ENCODE measurements at places on chromosomes 2 and 18.

DNA sequence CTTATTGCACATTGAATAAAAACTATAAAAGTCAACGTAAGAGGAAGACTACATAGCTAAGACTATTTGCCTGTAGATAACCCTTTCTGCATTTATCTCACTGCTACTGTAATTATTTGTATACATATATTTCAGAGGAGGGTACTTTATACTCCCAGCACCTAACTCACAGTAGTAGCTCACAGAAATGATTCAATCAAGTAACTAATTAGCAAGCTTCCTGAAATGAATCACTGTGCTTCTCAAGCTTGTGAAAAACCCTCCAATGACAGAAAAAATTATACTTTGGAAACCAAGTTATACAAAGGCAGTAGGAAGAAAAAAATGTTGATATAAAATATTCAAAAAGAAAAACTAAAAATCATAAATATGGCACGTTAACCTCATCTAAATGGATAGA is 124.9 kb downstream of the NBAS start:
- no peak for DNase-seq

- no peak for DNase-seq
Observed at GRCh38 chr18:79943608-79944125, 7.8 kb downstream of the SLC66A2 start.

GRCh38 chr18:65439188-65439587 is 311.6 kb upstream of the CDH7 start:
- DNase-seq = peak; percentile 52

DNA sequence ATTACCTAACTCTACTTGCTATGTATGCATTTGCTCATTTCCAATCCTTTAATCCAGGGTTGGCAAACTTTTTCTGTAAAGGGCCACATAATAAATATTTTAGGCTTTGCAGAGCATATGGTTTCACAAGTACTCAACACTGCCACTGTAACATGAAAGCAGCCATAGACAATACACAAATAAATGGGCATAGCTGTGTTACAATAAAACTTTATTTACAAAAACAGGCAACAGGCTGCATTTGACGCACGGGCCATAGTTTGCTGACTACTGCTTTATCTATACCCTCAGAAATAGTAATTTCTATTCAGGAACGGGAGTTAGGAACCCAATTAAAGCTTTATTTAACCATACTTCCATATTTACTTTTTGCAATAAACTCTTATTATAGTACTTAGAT is 138.7 kb downstream of the DHRS9 start:
- no peak for DNase-seq

GRCh38 chr2:23824777-23825212 is 102.1 kb downstream of the ATAD2B start:
- DNase-seq = peak; percentile 27

DNA sequence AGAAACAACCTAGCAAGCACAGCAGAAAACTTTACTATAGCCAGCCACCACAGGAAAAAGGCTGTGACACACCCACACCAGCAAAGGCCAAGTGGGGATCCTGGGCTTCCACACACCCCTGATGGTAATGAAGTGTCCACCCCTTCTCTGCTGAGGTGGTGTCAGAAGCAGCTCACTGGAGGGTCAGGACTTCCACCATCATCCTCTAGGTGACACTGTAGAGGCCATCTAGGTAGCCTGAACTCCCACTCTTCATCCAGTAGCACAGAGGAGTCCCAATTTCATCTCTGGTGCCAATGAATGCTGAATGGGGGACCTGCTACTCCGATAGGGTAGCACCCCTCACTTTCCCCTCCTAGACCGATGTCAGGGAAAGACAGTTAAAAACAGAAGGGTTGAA is 1544.4 kb downstream of the LRP1B start:
- no peak for DNase-seq

DNA sequence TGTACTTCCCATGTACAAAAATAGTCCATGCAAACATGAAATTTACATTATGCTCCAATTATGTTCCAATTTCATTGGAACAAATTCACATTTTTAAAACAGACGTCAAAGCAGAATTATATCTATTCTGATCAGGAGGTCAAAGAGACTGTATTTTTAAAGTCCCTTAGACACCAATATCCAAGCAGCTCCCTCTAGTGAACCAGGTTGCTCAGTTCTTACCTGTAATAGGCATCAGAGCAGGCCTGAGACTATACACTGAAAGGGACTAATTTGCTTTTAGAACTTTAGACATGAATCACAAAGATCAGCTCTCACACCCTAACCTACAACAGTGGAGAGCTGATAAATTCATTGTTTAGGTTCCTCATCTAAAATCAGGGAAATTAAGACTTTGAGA is 273.9 kb downstream of the MBD2 start:
- DNase-seq = no peak

DNA sequence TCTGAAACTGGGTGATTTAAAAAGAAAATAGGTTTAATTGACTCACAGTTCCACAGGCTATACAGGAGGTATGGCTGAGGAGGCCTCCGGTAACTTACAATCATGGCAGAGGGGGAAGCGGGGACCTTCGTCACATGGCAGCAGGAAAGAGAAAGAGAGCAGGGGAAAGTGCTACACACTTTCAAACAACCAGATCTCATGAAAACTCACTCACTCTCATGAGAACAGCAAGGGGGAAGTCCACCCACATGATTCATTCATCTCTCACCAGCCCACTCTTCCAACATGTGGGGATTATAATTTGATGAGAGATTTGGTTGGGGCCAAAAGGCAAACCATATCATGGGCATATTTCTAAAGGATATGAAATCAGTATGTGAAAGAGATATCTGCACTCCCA is 12.0 kb upstream of the ARHGAP15 start:
- no peak for DNase-seq

DNA sequence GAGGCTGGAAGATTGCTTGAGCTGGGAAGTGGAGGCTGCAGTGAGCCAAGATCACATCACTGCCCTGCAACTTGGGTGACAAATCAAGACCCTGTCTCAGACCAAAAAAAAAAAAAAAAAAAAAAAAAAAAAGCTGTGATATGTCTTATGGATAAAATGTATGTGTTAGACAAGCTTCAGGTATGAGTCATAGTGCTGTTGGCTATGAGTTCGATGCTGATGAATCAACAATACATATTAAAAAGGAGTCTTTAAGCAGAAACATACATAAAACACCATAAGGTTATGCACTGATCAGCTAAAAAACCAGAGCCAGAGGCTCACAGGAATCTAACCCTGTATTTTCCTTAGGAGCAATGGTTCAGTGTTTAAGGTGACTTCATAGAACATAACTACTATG is 332.3 kb downstream of the NCKAP5 start:
- peak; percentile 29 for DNase-seq

GRCh38 chr2:188276255-188276654 is 15.4 kb upstream of the GULP1 start:
- no peak for DNase-seq

DNA sequence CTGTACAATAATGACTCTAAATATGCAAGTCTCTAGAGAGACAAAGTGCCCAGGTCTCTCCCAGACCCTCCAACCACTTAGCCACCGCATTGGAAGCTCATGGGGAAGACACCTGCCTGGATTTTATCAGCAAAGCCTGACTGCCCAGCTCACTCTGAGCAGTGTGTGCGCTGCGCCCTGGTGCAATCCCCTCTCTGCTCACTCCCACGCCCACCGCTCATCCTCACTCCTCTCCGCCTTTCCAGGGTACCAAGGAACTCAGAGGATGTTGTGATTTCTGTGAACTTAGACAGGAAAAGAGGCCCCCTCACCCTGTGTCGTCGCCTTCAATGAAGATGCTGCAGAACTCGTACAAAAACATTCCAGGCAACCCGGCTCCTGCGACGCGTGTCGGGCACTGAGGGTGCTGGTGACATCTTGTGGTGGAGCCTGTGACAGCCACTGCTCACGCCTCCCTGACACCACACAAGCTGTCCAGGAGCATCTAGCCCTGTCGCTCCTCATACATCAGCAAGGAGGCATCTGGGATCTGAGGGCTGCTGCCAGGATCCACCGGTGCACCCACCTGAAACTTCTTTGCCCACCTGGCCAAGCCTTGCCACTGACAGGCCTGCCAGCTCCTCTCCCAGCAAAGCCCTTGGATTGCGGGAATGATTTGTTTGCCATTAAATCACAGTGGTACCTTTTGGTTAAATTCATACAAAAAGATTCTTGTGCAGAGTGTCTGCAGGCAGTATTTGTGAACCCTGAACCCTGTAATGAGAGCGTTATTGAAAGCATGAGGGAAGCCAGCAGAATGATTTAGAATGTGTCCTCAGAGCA is 220.4 kb downstream of the ZNF516 start:
- no peak for DNase-seq

DNA sequence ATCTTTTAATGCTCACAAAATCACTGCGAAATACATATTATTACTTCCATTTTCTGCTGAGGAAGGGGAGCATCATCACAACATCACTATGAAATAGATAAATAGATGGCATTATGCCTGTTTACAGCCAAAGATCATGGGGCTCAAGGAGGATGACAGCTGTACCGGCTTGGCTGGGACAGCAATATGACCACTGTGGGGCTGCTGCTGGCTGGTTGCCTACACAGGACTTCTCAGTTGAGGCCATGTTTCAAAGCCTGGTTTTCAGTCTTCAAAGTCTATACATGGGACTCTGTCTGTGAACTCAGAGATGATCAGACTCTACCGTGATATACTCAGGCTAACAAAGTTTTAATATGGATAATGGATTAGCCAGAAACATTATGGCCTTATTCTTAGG is 58.7 kb downstream of the SPATS2L start:
- no peak for DNase-seq

DNA sequence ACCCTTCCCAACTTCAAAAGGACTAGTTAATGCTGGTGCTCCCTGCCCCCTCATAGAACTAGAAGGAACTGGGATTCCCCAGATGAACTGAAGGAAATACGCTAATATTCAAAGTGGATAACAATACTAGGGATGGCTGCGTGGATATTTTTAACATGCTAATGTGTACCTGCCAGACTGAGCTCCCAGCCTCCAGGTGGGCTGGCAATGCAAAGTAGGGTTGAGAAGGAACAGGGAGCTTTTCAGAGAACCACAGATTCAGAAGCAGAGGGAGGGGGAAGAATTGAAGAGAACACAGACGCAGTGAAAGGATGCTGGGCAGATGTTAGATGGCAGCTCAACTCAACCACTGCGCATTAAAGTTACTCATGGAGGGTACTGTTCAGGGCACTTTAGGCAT is 354.4 kb downstream of the TGIF1 start:
- DNase-seq = no peak

DNA sequence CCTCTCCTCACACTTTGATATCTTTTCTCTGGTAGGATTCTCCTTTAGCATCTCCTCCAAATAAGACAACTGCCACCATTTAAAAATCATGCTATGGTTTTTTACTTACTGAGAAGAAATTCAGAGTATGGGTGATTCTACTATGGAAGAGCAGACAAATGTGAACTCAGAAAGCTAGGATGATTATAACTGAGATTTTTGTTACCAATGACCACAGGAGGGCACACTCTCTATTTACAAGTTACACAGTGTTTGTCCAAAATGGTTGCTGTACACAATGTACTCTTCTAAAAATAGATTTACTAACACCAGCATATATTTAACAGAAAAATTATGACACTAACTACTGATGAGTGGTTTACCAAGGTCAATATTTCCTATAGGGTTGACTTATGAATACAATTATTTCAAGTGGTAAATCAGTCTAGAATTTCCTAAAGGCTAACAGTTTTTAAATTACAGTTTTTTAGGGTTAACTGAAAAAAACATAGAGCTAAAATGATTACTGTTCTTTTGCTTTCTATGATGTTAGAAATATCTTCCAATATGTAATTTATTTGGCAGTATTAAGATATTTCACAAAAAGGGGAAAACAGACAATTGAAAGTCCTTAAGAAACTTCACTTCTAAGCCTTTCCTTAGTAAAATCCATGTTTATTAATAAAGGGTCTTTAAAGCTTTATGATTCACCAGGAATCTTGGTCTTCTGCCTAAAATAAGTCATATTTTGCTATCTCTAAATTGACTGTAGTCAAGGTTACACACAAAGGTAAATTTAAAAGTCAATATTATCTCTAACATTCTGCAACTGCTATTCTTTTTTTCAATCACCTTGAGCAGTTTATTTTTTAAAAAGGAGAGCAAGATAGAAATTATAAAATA is 57.2 kb downstream of the MAP4K3 start:
- peak; percentile 24 for DNase-seq

DNA sequence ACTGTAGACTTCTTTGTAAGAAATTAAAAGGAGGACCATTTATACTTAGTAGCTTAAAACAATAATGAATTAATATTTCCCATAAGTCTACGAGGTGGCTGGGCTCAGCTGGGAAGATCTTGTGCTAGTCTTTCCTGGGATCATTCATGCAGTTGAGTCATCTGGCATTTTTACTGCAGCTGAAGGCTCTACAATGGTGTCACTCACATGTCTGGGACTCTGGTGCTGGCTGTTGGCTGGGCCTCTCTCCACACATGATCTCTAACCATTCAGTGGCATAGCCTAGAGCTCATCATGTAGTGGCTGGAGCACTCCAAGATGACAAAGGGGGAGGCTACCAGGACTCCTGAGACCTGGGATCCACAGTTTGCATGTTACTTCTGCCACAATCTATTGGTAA is 35.5 kb downstream of the CLASP1 start:
- no peak for DNase-seq

GRCh38 chr2:75077909-75078308 is 119.5 kb downstream of the POLE4 start:
- DNase-seq = no peak

DNA sequence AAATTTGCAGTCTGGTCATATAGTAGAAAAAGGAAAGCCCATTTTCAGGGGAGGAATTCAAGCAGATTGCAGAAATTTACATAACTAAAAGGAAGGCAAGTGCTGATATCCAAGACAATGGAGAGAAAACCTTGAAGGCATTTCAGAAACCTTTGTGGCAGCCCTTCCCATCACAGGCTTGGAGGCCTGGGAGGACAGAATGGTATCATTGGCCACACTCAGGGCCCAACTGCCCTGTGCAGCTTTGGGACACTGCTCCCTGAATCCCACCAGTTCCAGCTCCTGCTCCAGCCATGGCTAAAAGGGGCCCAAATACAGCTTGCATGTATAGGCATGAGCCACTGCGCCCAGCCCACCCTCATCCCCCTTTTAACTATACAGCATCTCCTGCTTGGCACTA is 81.1 kb upstream of the NYAP2 start:
- no peak for DNase-seq
